Activated T-cell treated with anti-CD3 and anti-CD28 coated beads, Interleukin-2, amount 50 U/mL, for 24 hours (primary cell): ENCODE measurements at places on chromosomes 4 and X.
A peak's percentile ranks its signal among the peaks of the same experiment; 100 is the strongest.

- DNase-seq = peak; percentile 60
- no peak overlapping the region for H3K27ac ChIP-seq
- peaks cover 76% of the 10 kb centered on the region for H3K27me3 ChIP-seq
- no peaks in the 10 kb centered on the region for H3K36me3 ChIP-seq
These were observed 3.8 kb downstream of the CXXC4 start for GRCh38 chr4:104490770-104491480.

GRCh38 chr4:84631573-84631972, 48.6 kb downstream of the CDS1 start:
- no peak for DNase-seq
- no peaks in the 10 kb centered on the region for H3K27me3 ChIP-seq
- H3K36me3 ChIP-seq = no peaks in the 10 kb centered on the region
- no peak overlapping the region for H3K27ac ChIP-seq
- H3K4me3 ChIP-seq = no peak overlapping the region

DNA sequence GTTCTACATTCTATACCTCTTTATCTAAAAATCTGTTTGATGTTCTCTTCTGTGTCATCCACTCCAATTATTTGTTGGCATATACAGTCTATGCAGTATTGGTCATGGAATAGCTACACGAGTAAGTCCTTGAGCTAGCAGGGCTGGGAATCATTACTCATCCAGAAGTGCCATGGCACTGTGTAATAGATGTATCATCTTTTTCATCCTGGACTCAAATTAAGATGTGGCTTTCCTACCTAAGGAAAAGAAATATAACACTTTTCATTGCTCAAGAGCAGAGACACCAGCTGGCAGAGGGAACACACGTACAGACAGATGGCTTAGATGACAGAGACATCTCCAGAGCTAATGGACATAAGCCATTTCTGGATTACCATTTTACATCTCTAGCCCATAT, 159.8 kb downstream of the FAM13A start:
- H3K27ac ChIP-seq = no peak overlapping the region
- no peak overlapping the region for H3K4me3 ChIP-seq
- no peaks in the 10 kb centered on the region for H3K4me1 ChIP-seq
- H3K27me3 ChIP-seq = peaks cover 2% of the 10 kb centered on the region
- no peaks in the 10 kb centered on the region for H3K36me3 ChIP-seq
- DNase-seq = no peak

- no peaks in the 10 kb centered on the region for H3K4me1 ChIP-seq
- H3K27ac ChIP-seq = no peak overlapping the region
- no peaks in the 10 kb centered on the region for H3K27me3 ChIP-seq
- H3K4me3 ChIP-seq = no peak overlapping the region
These were observed 52.2 kb downstream of the SPATA18 start for GRCh38 chr4:52103319-52103718.

- peaks cover 10% of the 10 kb centered on the region for H3K4me1 ChIP-seq
- H3K27me3 ChIP-seq = no peaks in the 10 kb centered on the region
- DNase-seq = no peak
- no peak overlapping the region for H3K4me3 ChIP-seq
These were observed 102.2 kb downstream of the RAP1GDS1 start for GRCh38 chr4:98363431-98363830.

DNA sequence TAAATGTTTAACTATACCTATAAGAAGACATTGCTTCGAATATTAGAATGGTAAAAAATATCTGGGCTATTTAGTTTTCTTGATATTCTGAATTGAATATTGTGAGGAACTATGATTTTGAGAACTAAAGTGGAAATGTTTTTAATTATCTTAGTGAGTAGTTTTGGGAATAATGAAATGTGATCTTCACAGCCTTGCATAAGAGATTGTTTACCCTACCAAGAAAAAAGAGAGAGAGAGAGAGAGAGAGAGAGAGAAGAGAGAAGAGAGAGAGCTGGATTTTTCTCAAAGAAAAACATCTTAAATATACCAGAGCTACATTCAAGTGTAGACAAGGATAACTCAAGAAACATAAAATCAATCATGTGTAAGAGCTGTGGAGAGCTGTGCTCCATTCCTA, 148.7 kb upstream of the MAD2L1 start:
- DNase-seq = no peak
- no peak overlapping the region for H3K27ac ChIP-seq
- H3K4me3 ChIP-seq = no peak overlapping the region
- no peaks in the 10 kb centered on the region for H3K36me3 ChIP-seq
- H3K27me3 ChIP-seq = peaks cover 4% of the 10 kb centered on the region

DNA sequence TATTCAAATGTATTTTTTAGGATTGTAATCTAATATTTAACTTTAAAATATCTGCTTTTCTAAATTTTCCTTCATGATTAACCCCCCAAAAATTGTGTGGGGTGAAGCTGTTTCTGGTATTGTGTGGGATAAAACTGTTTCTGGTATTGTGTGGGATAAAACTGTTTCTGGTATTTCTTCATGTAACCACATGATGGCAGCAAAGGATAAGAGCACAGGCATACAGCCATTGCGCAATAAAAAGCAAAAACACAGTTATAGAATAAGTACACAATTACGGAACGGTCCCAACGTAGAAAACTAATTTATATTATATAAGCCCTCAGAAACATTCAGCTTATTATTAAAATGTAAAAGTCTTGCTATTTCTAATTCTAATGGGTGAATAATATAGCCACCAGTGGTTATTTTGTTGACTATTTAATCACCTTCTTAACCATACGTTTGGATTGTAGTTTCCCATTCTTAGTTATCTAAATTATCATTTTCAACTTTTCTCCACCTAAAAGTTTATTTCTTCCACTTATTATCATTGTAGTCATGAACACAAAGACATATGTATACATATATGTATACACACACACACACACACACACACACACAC, 333.9 kb upstream of the FSTL5 start:
- no peaks in the 10 kb centered on the region for H3K4me1 ChIP-seq
- DNase-seq = no peak
- no peak overlapping the region for H3K4me3 ChIP-seq
- no peaks in the 10 kb centered on the region for H3K27me3 ChIP-seq
- H3K36me3 ChIP-seq = no peaks in the 10 kb centered on the region
- no peak overlapping the region for H3K27ac ChIP-seq

DNA sequence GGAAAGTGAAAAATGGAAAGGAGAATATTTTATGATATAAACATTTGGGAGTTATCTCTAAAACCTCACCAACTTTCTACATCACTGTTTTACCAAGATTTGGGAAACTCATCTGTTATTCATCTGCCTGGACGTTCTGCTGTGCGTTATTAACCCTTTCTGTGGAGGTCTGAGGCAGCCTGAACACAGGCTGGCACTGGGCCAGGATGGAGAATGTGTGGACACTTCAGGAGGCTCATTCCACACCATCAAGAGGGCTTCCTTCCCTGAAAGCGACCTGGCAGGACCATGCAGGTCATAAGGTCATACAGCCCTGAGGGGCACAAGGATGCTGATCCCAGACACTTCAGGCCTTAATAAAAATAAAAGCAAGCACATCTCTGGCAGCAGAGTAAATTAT, 31.2 kb upstream of the TMEM184C start:
- peaks cover 10% of the 10 kb centered on the region for H3K27me3 ChIP-seq
- no peak overlapping the region for H3K4me3 ChIP-seq
- H3K27ac ChIP-seq = no peak overlapping the region

GRCh38 chr4:100952590-100952989, 394.7 kb downstream of the PPP3CA start:
- no peak for DNase-seq
- peaks cover 3% of the 10 kb centered on the region for H3K27me3 ChIP-seq
- no peak overlapping the region for H3K27ac ChIP-seq
- no peak overlapping the region for H3K4me3 ChIP-seq
- H3K4me1 ChIP-seq = no peaks in the 10 kb centered on the region

GRCh38 chrX:10990418-10990817, 120.7 kb upstream of the HCCS start:
- no peak for DNase-seq
- peaks cover 12% of the 10 kb centered on the region for H3K27me3 ChIP-seq
- H3K27ac ChIP-seq = no peak overlapping the region
- no peaks in the 10 kb centered on the region for H3K4me1 ChIP-seq

GRCh38 chr4:183823434-183823833, 81.7 kb upstream of the STOX2 start:
- peaks cover 8% of the 10 kb centered on the region for H3K4me1 ChIP-seq
- H3K36me3 ChIP-seq = no peaks in the 10 kb centered on the region
- no peak for DNase-seq
- no peaks in the 10 kb centered on the region for H3K27me3 ChIP-seq
- H3K27ac ChIP-seq = no peak overlapping the region

DNA sequence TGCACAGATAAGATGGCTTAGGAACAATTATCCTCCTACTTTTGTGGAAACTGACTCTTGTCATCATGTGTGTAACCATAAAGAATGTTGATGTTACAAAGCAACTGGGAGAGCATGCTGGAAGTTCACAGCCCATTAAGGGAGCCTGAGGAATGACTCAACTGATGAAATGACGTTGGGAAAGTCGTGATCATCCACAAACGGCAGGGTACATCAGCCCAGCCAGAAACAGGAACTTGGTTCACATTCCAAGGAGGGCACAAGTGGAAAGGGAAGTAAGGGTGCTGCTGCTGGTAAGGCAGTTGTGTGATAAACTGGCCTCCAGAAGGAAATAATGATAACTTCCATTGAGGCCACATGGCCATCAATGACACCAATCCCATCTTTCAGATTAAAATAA, 6.7 kb downstream of the TEC start:
- H3K4me3 ChIP-seq = no peak overlapping the region
- no peaks in the 10 kb centered on the region for H3K36me3 ChIP-seq
- H3K27ac ChIP-seq = no peak overlapping the region
- H3K4me1 ChIP-seq = peaks cover 11% of the 10 kb centered on the region
- no peak for DNase-seq

- no peak for DNase-seq
- H3K27ac ChIP-seq = no peak overlapping the region
- peaks cover 1% of the 10 kb centered on the region for H3K4me1 ChIP-seq
- no peaks in the 10 kb centered on the region for H3K36me3 ChIP-seq
- peaks cover 35% of the 10 kb centered on the region for H3K27me3 ChIP-seq
- no peak overlapping the region for H3K4me3 ChIP-seq
These were observed 135.7 kb downstream of the GPC3 start for GRCh38 chrX:133849676-133850075.

DNA sequence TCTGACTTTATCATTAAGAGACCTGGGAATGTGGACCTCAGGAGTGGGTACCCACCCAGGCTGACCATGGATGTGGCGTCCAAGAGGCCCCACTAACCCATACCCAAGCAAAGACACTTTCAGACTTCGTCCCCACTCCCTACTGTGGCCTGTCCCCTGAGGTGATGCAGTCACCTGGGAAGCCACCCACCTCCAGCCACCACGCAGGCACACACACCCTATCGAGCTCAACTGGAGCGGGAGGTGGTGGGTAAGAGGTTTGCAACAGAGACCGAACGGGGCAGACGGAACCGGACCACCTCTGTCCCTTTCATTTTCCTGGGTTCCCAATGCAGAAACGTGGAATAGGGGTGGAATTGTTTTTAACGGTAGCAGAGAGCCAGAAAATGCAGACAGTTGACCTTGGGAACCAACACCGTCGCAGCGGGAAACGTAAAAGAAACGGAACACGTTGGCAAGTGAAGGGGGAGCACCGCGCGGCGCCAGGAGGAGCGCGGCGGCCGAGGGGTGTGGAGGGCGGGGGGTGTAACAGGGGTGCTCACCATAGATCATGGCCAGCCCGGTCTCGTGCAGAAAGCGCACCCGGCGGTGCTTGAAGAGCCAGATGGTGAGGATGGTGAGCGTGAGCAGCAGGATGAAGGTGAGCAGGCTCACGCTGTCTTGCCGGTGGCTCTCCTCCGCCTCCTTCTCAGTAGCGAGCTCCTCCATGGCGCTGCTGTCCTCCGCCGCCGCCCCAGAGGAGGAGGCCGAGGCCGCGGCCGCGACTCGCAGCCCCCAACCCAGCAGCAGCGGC, 559 bp downstream of the SLC9A7 start:
- no peaks in the 10 kb centered on the region for H3K36me3 ChIP-seq
- peak overlapping the region; percentile 84 for H3K27ac ChIP-seq
- H3K4me1 ChIP-seq = peaks cover 29% of the 10 kb centered on the region
- H3K27me3 ChIP-seq = peaks cover 66% of the 10 kb centered on the region
- DNase-seq = peak; percentile 31

GRCh38 chr4:25310803-25311166, 1.8 kb upstream of the ZCCHC4 start:
- H3K27me3 ChIP-seq = peaks cover 22% of the 10 kb centered on the region
- peaks cover 27% of the 10 kb centered on the region for H3K36me3 ChIP-seq
- H3K27ac ChIP-seq = no peak overlapping the region
- peaks cover 26% of the 10 kb centered on the region for H3K4me1 ChIP-seq
- DNase-seq = no peak

GRCh38 chr4:134628066-134628465, 426.5 kb upstream of the PABPC4L start:
- H3K36me3 ChIP-seq = no peaks in the 10 kb centered on the region
- no peaks in the 10 kb centered on the region for H3K27me3 ChIP-seq
- H3K4me1 ChIP-seq = no peaks in the 10 kb centered on the region
- H3K27ac ChIP-seq = no peak overlapping the region
- no peak for DNase-seq
- H3K4me3 ChIP-seq = no peak overlapping the region

DNA sequence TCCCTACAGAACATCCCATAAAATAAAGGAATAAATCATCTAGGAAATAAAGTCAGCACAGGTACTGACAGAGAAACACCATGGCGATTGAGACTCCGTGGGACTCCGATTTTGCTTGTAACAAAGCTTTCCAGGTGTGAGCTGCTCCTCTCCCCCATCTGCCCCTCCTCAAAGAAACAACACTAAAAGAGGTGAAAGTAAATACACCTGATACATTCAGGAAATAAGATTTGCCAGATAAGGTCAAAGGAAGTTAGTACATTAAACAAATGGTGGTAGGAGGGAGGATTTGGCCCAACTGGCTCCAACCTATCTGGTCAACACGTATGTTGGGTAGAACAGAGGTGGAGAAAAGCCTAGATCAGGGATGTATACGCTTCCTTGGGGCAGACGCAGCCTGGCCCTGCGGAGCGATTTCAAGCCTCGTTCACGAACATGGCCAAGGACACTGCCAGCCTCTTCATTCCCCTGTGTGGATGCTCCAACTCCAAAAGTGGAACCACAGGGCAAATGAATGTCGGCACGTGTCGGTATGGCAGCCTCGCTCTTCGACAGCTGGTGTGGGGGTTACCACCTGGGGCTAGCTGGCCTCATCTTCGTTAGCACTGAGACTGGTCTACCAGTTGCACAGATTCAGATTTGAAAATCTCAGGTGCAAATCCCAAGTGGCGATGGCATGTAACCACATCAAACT, 162.5 kb downstream of the AFAP1 start:
- H3K27ac ChIP-seq = no peak overlapping the region
- no peak overlapping the region for H3K4me3 ChIP-seq
- H3K27me3 ChIP-seq = no peaks in the 10 kb centered on the region
- H3K36me3 ChIP-seq = peaks cover 64% of the 10 kb centered on the region

- DNase-seq = no peak
- no peaks in the 10 kb centered on the region for H3K4me1 ChIP-seq
- H3K36me3 ChIP-seq = no peaks in the 10 kb centered on the region
These were observed 8.8 kb downstream of the EPHA5 start for GRCh38 chr4:65661471-65661870.

DNA sequence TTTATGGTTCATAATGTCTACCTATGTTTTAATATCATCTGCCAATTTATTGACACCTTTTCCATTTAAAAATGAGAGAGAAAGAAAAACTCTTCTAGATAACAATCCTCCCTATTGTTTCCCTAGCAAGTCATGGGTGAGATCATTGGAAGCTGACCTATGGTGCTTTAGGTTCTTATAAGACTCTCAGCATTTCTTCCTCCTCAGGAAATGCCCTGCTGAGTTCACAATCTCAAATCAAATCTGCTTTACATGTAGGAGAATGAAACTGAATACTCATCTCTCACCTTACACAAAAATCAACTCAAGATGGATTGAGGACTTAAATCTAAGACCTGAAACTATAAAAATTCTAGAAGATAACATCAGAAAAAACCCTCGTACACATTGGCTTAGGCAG, 267.4 kb downstream of the RAPGEF2 start:
- no peak for DNase-seq
- H3K36me3 ChIP-seq = no peaks in the 10 kb centered on the region
- H3K4me1 ChIP-seq = peaks cover 2% of the 10 kb centered on the region
- H3K27ac ChIP-seq = no peak overlapping the region
- peaks cover 32% of the 10 kb centered on the region for H3K27me3 ChIP-seq
